Ecto neural progenitor cell (in vitro differentiated cells): ENCODE measurements at places on chromosomes 13 and 19.

DNA sequence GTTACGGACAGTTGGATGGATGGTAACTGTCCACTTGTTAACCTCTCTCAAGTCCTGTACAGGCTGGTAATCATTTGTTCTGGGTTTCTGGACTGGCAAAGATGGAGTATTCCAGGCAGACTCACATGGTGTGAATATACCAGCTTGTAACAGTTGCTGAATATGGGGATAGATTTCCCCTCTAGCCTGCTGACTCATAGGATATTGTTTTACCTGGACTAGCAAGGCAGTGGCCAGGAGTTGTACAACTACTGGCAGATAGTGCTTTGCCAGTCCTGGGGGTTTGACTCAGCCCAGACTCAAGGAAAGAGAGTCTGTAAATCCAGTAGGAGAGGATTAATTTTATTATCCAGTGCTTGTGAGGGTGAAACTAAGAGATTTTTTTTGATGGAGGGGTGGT lies 74.0 kb downstream of the ZNF100 start:
- no peak for DNase-seq

DNA sequence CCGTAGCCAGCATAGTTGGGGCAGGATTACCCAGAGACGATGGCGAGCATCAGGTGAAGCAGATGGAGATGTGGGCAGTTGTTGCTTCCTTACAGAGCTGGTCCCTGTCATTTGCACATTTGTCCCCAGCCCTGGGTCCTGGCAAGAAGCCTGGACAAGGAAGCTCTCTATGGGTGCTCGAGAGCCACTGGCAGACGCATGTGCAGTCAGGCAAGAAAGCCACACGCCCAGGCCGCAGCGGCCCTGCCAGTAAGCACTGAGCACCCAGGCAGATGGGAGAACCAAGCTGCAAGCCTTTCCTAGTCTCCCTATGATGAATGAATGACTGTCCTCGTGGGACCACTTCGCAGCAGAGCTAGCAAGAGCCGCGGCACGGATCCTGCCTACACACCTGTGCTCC lies 182.8 kb downstream of the FOXO1 start:
- DNase-seq = no peak

- DNase-seq = no peak
Measured at GRCh38 chr13:39864221-39864620, 208.8 kb downstream of the COG6 start.

DNA sequence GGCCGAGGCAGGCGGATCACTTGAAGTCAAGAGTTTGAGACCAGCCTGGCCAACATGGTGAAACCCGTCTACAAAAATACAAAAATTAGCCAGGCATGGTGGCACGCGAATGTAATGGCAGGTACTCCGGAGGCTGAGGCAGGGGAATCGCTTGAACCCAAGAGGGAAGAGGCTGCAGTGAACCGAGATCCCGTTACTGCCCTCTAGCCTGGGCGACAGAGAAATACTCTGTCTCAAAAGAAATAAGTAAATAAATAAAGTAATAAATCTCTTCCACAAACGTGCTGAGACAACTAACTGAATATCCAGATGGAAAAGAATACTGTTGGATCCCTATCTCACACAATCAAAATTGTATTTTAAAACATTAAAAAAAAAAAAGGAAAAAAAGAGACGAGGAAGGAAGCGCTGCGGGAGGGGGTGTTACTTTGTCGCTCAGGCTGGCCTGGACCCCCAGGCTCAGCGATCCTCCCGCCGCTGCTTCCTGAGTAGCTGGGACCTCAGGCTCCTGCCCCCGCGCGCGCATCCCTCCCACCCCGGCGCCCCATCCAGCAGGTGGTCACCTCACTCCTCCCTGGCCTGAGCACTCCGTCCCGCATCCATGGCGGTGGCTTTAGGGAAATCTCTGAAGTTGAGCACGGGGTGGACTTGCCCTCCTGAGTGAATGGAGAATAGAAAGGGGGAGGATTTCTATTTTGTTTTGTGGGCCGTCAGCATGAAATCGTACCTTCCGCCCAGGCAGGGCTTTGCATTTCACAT lies 628 bp upstream of the ZNF813 start:
- DNase-seq = no peak

DNA sequence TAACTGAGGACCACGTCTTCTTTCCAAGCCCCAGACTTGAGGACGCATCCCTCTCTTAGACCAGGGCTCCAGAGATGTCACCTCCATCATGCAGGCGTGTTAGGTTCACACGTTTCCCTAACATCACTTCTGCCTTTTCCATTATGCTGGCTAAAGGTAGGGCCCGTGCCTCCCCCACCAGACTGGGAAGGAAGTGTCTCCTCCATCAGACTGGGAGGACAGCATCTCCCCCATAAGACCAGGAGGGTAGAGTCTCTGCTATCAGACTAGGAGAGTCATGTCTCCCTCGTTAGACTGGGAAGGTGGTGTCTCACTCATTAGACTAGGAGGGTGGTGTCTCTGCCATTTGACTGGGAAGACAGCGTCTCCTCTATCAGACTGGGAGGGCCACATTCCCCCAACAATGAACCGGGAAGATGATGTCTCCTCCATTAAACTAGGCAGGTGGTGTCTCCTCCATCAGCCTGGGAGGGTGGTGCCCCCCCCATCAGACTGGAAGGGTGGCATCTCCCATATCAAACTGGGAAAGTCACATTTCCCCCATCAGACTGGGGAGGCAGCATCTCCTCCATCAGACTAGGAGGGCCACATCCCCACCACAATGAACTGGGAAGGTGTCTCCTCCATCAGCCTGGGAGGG lies 18.1 kb upstream of the SPC24 start:
- no peak for DNase-seq

GRCh38 chr19:1904860-1905109 lies 414 bp upstream of the ADAT3 start:
- no peak for DNase-seq

- DNase-seq = no peak
Measured at GRCh38 chr19:28349604-28350003, 863.3 kb downstream of the UQCRFS1 start.

GRCh38 chr19:17861542-17862402 lies 2.1 kb downstream of the RPL18A start:
- no peak for DNase-seq

DNA sequence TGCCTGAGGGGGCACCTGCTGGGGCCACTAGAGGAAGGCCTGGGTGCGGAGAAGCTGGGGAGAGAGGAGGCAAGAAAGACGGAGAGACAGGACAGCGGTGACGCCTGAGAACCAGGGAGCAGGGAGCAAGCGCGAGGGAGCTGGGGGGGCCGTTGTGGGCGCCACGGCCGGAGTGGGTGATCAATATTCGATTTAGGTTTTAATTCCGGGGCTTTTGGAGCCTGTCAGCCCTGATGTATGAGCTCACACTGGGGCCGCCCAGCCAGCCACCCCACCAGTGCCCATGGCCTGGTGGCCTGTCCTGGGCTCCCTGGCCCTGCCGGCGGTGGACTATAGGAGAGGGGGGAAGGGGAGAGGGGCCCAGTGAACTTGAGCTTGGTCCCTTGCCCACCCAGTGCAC lies 8.7 kb upstream of the ERFL start:
- no peak for DNase-seq

- DNase-seq = no peak
Measured at GRCh38 chr13:110627761-110628476, 12.6 kb downstream of the NAXD start.

DNA sequence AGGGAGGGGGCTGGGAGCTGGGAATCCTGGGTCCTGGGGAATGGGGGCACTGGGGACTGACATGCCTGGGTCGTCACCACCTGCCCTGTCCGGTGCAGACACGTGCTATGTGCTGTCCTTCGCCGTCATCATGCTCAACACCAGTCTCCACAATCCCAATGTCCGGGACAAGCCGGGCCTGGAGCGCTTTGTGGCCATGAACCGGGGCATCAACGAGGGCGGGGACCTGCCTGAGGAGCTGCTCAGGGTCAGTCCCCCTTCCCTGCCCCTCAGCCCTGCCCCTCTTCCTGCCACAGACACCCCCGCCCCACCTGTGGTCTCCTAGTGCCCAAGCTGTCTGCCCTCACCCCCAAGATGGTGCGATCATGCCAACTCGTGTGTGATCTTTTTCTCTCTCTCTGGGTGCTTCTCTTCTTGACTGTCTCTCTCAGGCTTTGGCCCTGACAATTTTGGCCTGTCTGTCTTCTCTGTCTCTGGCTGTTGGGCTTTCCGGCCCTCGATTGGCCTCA lies 5.0 kb downstream of the CYTH2 start:
- DNase-seq = no peak

GRCh38 chr19:4052114-4052992 lies 14.3 kb downstream of the ZBTB7A start:
- DNase-seq = no peak

GRCh38 chr19:3603121-3603811 lies 3.4 kb downstream of the TBXA2R start:
- no peak for DNase-seq

GRCh38 chr19:35436477-35437405 lies 11.3 kb upstream of the FFAR2 start:
- no peak for DNase-seq

DNA sequence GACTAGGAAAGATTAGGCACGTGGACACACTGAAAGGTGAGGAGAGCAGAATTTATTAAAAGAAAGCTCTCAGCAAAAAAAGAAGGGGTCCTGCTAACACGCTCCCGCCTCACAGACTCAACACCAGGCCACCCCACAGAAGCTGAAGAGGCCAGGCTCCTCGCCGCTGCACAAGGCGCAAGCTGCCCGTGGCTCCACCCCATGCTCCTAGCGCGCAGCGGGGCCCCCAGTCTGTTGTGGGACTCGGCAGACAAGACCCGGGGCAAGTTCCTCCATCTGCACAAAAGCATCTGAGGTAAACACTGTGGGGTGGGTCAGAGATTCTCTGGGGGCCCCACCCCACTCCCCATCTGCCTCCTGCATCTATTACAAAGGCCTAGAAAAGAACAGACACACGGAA lies 1462.4 kb downstream of the EFNB2 start:
- no peak for DNase-seq

DNA sequence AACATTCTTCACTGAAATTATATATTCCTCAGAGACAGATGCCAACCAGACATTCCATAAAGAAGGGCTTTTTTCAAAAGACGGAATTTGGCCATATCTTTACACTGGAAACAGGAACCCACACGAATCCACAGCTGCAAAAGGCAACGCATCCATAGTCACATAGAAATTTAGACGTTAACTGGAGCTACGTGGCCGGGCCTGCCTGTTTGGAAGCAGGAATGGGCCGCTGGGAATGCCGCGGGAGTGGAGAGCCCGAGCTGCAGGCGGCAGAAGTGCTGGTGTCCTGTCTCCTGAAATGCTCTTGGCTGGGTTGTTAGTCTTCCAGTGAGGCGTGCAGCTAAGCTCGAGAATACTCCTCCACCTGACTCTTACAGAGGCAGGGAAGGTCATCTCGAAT lies 122.2 kb downstream of the KL start:
- DNase-seq = no peak

DNA sequence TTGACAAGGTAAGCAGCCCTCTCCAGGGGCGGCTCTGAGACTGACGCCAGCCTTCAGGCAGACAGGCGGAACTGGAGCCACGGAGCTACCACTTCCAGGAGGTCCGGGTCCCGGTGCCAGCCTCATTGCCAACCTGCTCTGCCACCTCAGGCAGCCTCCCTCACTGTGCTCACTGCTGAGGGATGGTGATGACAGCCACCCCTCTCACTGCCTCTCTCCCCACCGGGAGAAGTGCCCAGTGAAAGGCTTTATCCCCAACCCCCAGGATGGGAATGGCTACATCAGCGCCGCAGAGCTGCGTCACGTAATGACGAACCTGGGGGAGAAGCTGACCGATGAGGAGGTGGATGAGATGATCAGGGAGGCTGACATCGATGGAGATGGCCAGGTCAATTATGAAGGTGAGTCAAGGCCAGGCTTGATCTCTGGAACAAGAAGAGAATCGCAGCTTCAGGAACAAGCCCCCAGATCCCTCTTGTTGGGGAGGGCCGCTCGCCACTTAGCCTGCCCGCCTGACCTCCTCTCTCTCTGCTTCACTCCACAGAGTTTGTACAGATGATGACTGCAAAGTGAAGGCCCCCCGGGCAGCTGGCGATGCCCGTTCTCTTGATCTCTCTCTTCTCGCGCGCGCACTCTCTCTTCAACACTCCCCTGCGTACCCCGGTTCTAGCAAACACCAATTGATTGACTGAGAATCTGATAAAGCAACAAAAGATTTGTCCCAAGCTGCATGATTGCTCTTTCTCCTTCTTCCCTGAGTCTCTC lies 7.6 kb downstream of the CALM3 start:
- DNase-seq = no peak

GRCh38 chr19:38003438-38004185 lies 96.6 kb downstream of the SIPA1L3 start:
- DNase-seq = peak; percentile 67

DNA sequence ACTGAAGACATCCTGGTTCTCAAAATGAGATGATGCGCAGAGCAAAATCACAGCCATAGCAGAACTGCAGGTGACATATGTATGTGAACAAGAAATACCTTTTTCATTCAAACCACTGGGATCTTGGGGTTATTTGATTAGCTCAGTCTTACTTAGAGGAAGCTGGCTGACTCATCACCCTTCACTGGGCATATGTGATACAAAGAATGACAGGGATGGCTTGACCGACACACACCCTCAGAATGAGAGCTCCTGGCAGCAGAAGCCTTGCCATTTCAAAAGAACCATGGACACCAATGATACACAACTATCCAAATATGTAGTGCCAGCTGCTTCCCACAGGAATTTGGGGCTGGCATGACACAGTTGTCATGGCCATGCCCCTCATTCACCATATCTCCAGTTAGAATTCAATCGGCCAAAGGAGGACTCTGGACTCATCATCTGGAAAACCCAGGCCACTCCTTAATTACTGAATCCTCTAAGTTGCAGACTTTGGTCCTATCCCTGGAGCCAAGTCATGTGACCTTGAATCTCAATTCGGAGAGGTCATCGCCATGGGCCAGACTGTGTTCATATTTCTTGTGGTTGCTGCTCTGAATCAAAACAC lies 115.8 kb downstream of the KATNAL1 start:
- DNase-seq = no peak

DNA sequence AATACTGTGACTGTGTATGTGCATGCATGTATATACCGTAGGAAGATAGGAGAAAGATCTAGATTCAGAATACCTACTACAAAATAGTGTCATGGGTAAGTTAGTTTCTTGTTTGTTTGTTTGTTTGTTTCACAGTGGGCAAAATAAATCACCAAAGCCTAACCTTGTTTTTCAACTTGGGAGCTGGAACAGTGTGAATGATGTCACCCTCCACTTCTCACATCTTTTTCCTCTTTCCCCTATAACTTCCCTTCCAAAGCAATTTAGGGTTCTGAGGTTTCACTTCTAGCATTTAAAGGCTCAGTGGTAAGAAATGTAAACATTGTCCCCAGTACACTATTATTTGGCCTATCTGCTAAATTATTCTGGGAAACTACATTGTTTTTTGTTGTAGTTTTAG lies 5.4 kb downstream of the KCTD4 start:
- no peak for DNase-seq

DNA sequence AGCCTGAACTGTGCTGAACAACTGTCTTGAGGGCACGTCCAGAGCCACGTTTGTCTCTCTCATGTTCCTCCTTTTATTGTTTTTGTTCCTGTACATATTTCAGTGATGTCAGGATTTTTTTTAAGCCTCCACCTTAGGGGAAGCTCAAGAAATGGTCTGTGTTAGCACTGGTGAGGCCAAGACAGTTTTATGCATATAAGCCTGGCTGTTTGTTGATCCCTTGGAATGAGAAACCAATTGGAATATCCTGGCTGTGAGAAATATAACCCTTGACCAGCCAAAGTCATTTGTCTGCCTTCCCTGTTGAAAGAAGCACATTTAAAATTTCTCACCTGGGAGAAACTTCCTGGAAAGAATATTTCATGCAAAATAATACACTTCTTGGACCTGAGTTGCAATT lies 115.8 kb downstream of the DNAJC15 start:
- DNase-seq = no peak
